ENCODE measurements at places on chromosomes 13 and 19.

GRCh38 chr19:38852231-38853044, 2.7 kb upstream of the HNRNPL start:
- H3K36me3 ChIP-seq: peaks cover 13% of the 10 kb centered on the region
- H3K27me3 ChIP-seq: no peaks in the 10 kb centered on the region
- H3K4me1 ChIP-seq: peaks cover 52% of the 10 kb centered on the region

GRCh38 chr13:48908381-48909055, 67.2 kb upstream of the FNDC3A start:
- no peak overlapping the region for H3K4me3 ChIP-seq
- H3K4me1 ChIP-seq: no peaks in the 10 kb centered on the region
- H3K36me3 ChIP-seq: no peaks in the 10 kb centered on the region
- no peak overlapping the region for H3K27ac ChIP-seq
- DNase-seq: no peak

DNA sequence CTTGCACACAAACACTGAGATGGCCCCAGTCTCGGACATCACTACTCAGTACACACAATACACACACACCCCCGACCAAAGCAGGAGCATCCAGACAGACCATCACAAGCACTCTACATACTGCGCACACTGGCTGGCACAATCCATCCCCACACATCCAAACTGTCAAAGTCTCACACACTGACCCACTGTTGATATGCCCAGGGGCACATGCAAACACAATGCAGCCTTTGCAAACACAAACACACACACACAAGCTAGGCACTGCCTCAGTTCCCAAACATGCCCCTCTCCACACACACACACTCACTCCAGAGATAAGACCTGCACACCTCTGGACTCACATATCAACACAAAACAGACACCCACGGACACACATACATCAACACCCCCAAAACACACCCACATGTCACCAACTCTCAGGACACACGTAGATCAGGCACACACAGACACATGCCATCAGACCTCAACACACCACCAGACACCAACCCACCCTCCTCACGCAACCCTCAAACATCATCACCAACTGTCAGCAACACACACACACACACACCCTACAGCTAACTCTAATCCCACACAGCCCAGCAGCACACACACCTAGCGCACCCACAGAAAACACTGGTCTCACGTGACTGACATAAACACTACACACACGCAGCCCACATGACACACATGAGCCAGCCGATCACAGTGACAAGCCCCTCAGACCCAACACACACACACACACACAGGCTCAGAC, 1.9 kb downstream of the BBC3 start:
- no peaks in the 10 kb centered on the region for H3K36me3 ChIP-seq
- peak; percentile 36 for DNase-seq
- no peaks in the 10 kb centered on the region for H3K27me3 ChIP-seq
- peak overlapping the region; percentile 4 for H3K27ac ChIP-seq
- H3K4me3 ChIP-seq: peak overlapping the region; percentile 76
- peaks cover 63% of the 10 kb centered on the region for H3K4me1 ChIP-seq

DNA sequence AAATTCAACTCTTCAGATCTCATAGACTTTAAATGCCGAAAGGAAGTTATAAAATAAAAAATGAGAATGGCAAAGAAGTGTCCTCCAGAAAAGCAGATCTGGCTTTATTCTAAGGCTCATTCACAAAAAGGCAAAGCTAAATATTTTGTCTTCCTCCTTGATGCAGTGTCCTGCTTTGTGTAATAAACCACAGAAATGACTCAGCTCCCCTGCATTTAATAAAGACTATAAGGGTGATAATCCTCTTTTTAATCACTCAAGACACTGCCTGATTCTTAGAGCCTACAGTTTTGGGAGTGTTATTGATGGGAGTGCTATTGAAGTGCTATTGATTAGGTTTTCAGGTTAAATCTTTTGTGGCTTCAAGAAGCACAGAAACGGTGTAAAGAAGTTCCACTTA, 482.0 kb downstream of the PCDH20 start:
- H3K27ac ChIP-seq: no peak overlapping the region
- no peak for DNase-seq
- no peaks in the 10 kb centered on the region for H3K36me3 ChIP-seq
- H3K27me3 ChIP-seq: no peaks in the 10 kb centered on the region
- H3K4me3 ChIP-seq: no peak overlapping the region

- no peak overlapping the region for H3K27ac ChIP-seq
- no peak for DNase-seq
- H3K36me3 ChIP-seq: no peaks in the 10 kb centered on the region
- no peak overlapping the region for H3K4me3 ChIP-seq
- H3K4me1 ChIP-seq: no peaks in the 10 kb centered on the region
- no peaks in the 10 kb centered on the region for H3K27me3 ChIP-seq
Measured at GRCh38 chr13:72463561-72463960, 263.9 kb downstream of the MZT1 start.

GRCh38 chr13:112973577-112973951, 4.5 kb downstream of the MCF2L start:
- peaks cover 24% of the 10 kb centered on the region for H3K4me1 ChIP-seq
- DNase-seq: no peak
- H3K27me3 ChIP-seq: no peaks in the 10 kb centered on the region
- H3K4me3 ChIP-seq: no peak overlapping the region
- no peak overlapping the region for H3K27ac ChIP-seq
- H3K36me3 ChIP-seq: peaks cover 2% of the 10 kb centered on the region

GRCh38 chr19:7670150-7670783, 1.4 kb downstream of the RETN start:
- H3K36me3 ChIP-seq: no peaks in the 10 kb centered on the region
- H3K27ac ChIP-seq: no peak overlapping the region
- peaks cover 13% of the 10 kb centered on the region for H3K27me3 ChIP-seq
- peaks cover 30% of the 10 kb centered on the region for H3K4me1 ChIP-seq
- H3K4me3 ChIP-seq: peak overlapping the region; percentile 25
- no peak for DNase-seq

DNA sequence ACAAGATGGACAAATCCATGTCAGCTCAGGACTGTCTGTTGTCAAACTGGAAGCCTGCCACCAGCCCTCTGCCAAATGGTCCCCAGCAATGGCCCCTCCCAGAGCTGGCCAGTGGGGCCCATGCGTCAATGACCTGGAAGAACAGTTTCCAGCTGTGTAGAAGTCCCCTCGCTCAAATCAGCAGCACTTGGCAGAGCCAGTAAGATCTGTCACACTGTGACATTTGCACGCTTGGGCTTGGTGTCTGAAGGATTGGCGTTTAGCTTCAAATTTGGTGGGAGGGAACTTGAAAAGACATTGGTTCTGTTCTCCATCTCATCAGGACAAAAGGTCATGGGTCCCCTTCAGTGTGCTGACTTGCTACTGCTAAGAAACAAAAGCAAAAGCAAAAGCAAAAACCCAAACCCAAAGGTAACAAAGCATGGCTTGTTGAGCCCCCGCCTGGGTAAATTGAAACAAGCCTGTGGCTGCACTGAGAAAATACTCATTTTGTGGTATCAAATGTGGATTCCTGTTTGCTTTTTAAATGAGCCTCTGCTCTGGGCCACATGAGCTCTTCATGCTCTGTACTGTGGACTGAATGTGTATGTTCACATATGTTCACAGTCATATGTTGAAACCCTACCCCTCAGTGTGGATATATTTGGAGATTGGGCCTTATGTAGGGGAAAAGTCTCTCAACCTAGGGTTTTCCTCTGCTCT, 253.6 kb upstream of the MAB21L1 start:
- no peaks in the 10 kb centered on the region for H3K36me3 ChIP-seq
- no peak for DNase-seq
- H3K4me3 ChIP-seq: no peak overlapping the region

GRCh38 chr13:23202383-23202782, 21.6 kb downstream of the SGCG start:
- no peak overlapping the region for H3K27ac ChIP-seq
- H3K4me3 ChIP-seq: no peak overlapping the region

- no peak overlapping the region for H3K27ac ChIP-seq
- peaks cover 35% of the 10 kb centered on the region for H3K4me1 ChIP-seq
- peaks cover 17% of the 10 kb centered on the region for H3K27me3 ChIP-seq
Measured at GRCh38 chr19:45766869-45767346, 2.1 kb downstream of the SIX5 start.

DNA sequence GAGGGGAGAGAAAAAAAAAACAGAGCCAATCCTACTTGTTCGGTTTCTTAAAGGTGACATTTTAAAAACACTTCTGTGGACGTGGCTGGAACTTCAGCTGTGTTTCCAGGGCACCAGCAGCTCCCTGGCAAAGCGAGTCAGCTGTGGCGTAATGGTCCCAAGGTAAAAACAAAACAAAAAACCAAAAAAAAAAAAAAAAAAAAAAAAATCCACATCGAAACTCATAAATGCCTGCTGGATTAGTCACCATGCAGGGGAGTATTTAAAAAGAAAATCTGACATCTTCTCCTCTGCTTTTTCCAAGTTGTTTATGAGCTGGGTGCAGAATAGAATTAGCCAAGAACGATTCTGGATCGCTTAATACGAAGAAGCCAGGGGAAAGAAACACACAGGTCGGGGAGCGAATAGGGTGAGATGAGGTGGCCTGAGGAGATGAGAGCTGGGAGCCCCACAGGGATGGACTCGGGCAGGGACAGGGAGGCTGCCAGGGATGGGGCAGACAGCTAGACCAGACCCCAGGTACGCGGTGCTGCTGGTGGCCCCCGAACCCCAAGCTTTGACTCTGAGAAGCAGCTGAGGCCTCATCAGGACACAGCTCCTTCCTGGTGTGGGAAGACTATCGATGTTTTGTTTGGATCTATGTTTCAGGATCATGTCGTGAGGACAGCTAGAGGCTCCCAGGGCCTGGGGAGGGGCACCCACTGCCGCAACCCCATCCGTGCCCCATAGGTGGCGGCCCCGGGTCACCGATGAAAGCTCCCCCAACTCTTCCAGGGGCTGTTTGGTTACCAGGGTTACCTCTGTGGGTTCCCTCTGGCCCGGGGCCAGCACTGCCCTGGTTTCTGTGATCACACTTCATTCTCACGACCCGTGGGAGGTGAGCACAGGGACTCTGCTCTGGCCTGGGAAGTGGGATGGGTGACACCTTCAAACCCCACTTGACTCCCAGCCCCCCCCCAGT, 3.1 kb upstream of the CTXN1 start:
- H3K4me1 ChIP-seq: peaks cover 22% of the 10 kb centered on the region
- no peak overlapping the region for H3K27ac ChIP-seq
- H3K36me3 ChIP-seq: peaks cover 41% of the 10 kb centered on the region
- no peak overlapping the region for H3K4me3 ChIP-seq

- no peaks in the 10 kb centered on the region for H3K4me1 ChIP-seq
- no peak overlapping the region for H3K4me3 ChIP-seq
- no peak for DNase-seq
- no peaks in the 10 kb centered on the region for H3K36me3 ChIP-seq
Measured at GRCh38 chr13:105848494-105848893, 687.0 kb downstream of the EFNB2 start.

Measured in CD4-positive, alpha-beta T cell (primary cell).